ENCODE measurements at places on chromosomes 7 and 10. TPM values are rescaled to one million over a fixed set of nuclear protein-coding genes. Genes with fewer than 3 reads are reported as not detected.

DNA sequence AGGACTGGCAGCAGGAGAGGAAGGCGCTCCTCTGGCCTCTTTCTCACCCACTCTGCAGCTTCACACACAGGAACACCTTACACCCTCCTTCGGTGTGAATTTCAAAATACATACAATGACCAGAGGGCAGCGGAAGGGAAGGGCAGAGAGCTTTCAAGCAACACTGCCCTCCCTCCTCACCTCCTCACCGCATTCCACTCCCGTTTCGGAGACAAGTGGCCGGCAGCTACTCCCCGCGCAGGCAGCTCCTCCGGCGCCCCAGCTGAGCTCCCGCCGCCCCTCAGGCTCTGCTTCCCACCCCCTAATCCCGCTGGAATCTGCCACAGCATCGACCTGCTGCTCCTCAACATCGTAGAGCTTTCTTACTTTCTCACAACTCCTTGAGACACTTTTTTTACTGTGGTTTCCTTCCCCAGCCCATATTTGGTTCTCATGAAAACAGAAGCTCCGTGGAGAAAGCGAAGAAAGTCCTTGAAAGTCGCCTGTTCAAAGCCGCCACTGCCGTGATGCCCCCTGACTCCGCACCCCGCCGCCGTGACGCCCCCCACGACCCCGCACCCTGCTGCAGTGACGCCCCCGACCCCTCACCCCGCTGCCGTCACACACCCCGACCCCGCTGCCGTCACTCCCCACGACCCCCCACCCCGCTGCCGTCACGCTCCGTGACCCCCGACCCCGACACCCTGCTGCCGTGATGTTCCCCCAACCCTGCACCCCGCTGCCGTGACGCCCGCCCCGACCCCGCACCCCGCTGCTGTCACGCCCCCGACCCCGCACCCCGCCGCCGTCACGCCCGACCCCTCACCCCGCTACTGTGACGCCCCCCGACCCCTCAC is 14.6 kb upstream of the GPER1 start:
- peak overlapping the region; percentile 50 for H3K27ac ChIP-seq
- H3K4me1 ChIP-seq, result peaks cover 10% of the 10 kb centered on the region
- H3K4me3 ChIP-seq, result no peak overlapping the region
- DNase-seq, result no peak
- H3K27me3 ChIP-seq, result no peaks in the 10 kb centered on the region
- H3K36me3 ChIP-seq, result no peaks in the 10 kb centered on the region

GRCh38 chr7:40755438-40755837 is 620.6 kb downstream of the SUGCT start:
- H3K36me3 ChIP-seq, result no peaks in the 10 kb centered on the region
- no peak overlapping the region for H3K27ac ChIP-seq
- no peak overlapping the region for H3K4me3 ChIP-seq
- DNase-seq, result no peak

DNA sequence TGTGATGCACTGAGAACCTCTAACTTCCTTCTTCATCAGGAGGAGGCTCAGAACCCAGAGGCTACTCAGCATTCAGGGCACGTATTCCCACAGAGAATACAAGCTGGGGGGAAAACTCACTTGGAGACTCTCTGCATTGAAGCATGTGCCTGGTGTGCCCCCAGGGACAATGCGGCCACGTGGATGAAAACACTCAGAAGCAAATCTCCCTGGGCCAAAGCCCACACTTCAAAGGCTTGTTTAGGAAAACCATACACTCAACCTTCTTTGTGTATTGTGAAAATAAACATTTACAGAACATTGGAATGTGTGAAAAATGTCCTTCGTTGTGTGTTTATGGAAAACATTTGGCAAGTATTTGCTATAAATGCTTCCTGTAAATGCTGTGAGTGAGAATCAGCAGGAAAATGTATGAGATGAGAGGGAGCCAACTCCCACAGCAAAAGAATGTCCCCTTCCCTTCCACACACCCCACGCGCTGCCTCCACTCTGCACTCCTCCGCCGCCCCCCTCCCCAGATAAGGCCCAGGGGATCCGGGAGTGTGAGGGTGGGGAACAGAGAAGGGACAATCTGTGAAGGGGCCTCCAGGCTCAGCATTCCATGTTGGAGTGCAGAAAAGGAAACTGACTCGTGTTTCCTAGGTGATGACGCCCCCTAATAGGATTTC is 339.5 kb downstream of the ELMO1 start:
- no peak overlapping the region for H3K27ac ChIP-seq
- no peaks in the 10 kb centered on the region for H3K27me3 ChIP-seq
- peaks cover 18% of the 10 kb centered on the region for H3K4me1 ChIP-seq
- peak; percentile 4 for DNase-seq

GRCh38 chr10:42956045-42956444 is 120.8 kb upstream of the RET start:
- H3K36me3 ChIP-seq, result no peaks in the 10 kb centered on the region
- peaks cover 13% of the 10 kb centered on the region for H3K4me1 ChIP-seq
- peaks cover 13% of the 10 kb centered on the region for H3K27me3 ChIP-seq
- no peak overlapping the region for H3K27ac ChIP-seq

DNA sequence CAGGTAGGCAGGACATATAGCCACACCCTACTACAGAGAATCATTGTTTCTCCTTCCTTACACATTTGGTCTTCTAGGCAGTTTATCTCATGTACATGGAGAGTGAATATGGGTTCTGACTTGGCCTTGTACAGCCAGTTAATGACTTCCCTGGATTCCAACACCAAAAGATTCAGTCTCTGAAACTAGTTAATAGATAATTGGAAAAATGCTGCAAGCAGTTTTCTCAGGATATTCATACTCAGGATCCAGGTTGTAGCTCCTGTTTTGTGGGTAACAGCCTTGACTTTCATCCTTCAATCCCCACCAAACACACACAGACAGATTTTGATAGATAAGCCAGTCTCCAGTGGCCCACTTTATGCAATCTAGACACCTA is 690.2 kb downstream of the NRG3 start:
- DNase-seq, result no peak
- H3K4me3 ChIP-seq, result no peak overlapping the region
- H3K4me1 ChIP-seq, result no peaks in the 10 kb centered on the region
- H3K27ac ChIP-seq, result no peak overlapping the region
- no peaks in the 10 kb centered on the region for H3K36me3 ChIP-seq

- H3K4me1 ChIP-seq, result no peaks in the 10 kb centered on the region
- peaks cover 39% of the 10 kb centered on the region for H3K27me3 ChIP-seq
- H3K36me3 ChIP-seq, result no peaks in the 10 kb centered on the region
- no peak overlapping the region for H3K4me3 ChIP-seq
- DNase-seq, result no peak
Measured at GRCh38 chr10:8306685-8307364, 252.3 kb downstream of the GATA3 start.

DNA sequence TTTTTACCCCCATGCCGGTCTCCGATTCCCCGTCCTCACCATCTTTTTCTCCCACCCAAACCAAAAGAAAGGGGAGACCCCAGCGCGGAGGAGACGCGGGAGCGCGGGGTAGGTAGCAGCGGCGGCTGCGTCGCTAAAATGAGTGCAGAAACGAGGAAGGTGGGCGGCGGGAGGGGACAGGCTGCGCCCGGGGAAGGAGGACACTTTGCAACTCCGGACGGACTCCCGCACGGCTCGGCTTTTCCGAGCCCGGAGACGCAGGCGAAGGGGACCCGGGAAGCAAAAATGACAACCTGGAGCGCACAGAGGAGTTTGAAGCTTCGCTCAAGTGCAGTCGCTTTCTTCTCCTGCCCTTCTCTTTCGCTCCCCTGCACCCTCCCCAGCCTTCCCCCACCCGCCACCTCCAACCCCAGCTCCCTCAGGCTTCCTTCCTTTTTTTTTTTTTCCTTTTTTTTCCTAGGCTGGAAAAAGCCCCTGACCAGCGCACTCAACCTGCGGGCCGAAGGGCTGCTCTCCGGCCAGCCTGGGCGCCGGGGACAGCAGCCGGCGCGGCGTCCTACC is 453 bp downstream of the SFMBT2 start:
- peaks cover 3% of the 10 kb centered on the region for H3K36me3 ChIP-seq
- peak; percentile 18 for DNase-seq
- peak overlapping the region; percentile 98 for H3K4me3 ChIP-seq
- peaks cover 41% of the 10 kb centered on the region for H3K4me1 ChIP-seq

DNA sequence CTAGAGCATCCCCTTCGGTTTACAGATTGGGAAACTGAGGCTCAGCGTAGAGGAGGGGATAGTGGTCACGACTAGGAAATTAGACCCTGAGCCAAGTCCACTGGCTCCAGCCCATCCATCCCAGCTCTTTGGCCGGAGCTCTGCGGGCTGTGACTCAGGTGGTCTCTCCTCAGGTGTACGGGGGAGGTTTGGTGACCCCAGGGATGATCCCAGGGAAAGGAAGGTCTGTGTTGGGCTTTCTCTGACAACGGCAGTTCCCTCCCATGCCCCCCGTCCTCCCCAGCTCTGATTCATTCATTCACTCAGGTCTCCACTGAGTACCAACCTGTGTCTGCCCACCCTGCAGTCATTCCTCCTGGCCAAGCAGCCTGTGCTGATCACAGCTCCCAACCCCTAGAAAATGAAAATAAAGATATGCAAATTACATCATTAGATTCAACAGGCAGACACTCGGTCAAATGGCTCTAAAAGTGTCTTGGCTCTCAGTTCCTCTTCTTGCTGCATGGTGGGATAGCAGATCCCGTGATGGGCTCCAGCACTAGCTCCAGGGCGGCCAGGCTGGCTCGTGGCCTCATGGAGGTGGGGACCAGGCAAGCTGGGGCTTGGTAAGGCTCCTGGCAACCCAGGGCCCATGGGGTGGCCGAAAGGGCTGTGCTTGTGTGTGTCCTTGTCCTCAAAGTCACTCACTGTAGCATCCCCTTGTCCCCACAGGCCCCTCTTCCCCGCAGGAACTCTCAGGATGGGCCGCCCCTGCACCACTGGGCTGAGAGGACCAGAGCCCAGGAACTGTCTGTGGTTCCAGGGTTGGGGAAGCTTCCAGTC is 37.8 kb downstream of the CLRN3 start:
- H3K27me3 ChIP-seq, result no peaks in the 10 kb centered on the region
- H3K36me3 ChIP-seq, result no peaks in the 10 kb centered on the region
- H3K27ac ChIP-seq, result no peak overlapping the region
- DNase-seq, result no peak
- no peak overlapping the region for H3K4me3 ChIP-seq
- H3K4me1 ChIP-seq, result peaks cover 27% of the 10 kb centered on the region

GRCh38 chr7:46791188-46791587 is 790.7 kb downstream of the TNS3 start:
- peaks cover 21% of the 10 kb centered on the region for H3K4me1 ChIP-seq
- no peak for DNase-seq
- H3K27ac ChIP-seq, result peak overlapping the region; percentile 75
- H3K27me3 ChIP-seq, result no peaks in the 10 kb centered on the region
- no peak overlapping the region for H3K4me3 ChIP-seq

- peaks cover 17% of the 10 kb centered on the region for H3K4me1 ChIP-seq
- peaks cover under 1% of the 10 kb centered on the region for H3K27me3 ChIP-seq
- no peak overlapping the region for H3K4me3 ChIP-seq
- DNase-seq, result no peak
Measured at GRCh38 chr7:5234852-5235831, 45.1 kb downstream of the WIPI2 start.

HTR5A gene
- not detected for total RNA-seq

KLHL7 gene
- total RNA-seq, result 45.6 TPM

OR2A12 gene
- total RNA-seq, result not detected

PLEKHS1 gene
- total RNA-seq, result not detected

FEZF1 gene
- total RNA-seq, result not detected
